GF-D8 (cell line): ENCODE measurements at places on chromosomes 16 and 17.

GRCh38 chr17:80091376-80091775 is 10.0 kb upstream of the GAA start:
- no peak for DNase-seq

- DNase-seq = no peak
Observed at GRCh38 chr16:12815361-12815760, 11.7 kb upstream of the CPPED1 start.

- DNase-seq = no peak
Observed at GRCh38 chr16:30065943-30066760, 592 bp downstream of the ALDOA start.

- DNase-seq = no peak
Observed at GRCh38 chr16:53991754-53992378, 287.9 kb downstream of the FTO start.

DNA sequence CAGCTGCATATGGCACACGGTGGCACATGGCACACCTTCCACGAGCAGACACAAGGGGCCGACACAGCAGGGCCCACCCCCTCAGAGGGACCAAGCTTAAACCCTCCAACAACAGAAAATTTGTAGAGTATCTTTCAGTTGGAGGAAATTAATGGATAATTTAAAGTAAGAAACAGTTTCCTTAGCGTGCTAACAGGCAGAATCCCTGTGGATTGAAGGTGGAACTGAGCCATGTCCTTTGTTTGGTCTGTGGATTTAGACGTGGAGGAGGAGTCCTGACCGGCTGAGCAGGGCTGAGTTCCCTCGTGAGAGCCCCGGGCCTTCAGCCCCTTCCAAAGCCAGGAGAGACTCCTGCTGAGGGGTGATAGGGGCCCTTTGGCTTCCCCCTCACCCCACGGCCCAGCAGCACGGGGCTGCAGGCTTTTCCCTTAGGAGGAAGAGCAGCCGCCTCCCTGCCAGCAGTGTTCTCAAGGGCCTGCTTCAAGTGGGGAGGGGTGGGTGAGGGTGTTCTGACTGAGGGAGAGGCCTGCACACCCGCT is 1.4 kb upstream of the CYB561 start:
- no peak for DNase-seq

DNA sequence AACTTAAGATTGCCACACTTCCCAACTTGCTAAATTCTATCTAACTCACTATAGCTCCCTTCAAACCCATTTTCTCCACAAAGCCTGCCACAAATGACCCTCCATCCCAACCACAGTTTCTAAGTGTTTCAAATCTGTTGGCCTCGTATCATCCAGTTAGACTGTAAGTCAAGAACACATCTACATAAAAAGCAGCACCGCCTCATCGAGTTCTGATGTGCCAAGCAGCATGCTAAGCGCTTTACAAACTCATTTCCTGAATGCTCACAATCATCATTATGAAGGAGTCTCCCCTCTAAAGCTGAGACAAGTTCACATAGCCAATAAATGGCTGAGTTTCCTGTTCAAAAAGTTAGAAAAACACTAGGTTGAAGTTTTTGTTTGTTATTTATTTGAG is 9.2 kb upstream of the ANKFY1 start:
- no peak for DNase-seq

- DNase-seq = no peak
Observed at GRCh38 chr16:17683281-17683680, 212.5 kb upstream of the XYLT1 start.

GRCh38 chr16:117379-118365 is 20.8 kb downstream of the NPRL3 start:
- peak; percentile 19 for DNase-seq

- DNase-seq = no peak
Observed at GRCh38 chr16:79041206-79041605, 559.3 kb downstream of the MAF start.

- DNase-seq = no peak
Observed at GRCh38 chr17:51346218-51346982, 86.1 kb downstream of the UTP18 start.

DNA sequence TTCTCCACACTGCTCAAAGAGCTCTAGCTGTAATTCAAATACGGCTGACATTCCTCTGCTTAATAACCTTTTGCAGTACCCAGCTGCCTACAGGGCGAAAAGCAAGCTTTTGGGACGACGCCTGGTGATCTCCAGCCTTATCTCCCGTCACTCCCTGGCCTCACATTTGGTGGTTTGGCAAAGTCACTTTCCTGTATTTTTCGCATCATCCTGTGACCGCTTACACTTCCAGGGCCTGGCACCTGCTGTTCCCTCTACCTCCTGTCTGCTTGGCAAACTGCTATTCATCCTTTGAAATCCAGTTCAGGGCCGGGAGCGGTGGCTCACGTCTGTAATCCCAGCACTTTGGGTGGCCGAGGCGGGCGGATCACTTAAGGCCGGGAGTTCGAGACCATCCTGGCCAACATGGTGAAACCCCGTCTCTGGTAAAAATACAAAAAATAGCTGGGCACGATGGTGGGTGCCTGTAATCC is 2.7 kb upstream of the BHLHA9 start:
- no peak for DNase-seq

DNA sequence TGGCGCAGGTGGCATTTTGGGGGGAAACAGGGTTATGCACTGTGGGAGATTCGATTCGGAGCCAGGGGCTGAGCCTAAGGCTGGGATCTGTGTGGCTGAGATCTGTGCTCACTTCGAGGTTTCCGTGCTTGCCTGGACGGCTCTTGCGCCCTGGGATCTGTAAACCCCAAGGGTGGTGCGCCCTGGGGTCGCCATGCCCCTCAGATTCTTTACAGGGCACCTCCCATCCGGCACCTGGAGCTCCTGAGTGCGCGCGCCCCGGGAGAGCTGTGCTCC is 377 bp downstream of the SLC13A5 start:
- DNase-seq = no peak

DNA sequence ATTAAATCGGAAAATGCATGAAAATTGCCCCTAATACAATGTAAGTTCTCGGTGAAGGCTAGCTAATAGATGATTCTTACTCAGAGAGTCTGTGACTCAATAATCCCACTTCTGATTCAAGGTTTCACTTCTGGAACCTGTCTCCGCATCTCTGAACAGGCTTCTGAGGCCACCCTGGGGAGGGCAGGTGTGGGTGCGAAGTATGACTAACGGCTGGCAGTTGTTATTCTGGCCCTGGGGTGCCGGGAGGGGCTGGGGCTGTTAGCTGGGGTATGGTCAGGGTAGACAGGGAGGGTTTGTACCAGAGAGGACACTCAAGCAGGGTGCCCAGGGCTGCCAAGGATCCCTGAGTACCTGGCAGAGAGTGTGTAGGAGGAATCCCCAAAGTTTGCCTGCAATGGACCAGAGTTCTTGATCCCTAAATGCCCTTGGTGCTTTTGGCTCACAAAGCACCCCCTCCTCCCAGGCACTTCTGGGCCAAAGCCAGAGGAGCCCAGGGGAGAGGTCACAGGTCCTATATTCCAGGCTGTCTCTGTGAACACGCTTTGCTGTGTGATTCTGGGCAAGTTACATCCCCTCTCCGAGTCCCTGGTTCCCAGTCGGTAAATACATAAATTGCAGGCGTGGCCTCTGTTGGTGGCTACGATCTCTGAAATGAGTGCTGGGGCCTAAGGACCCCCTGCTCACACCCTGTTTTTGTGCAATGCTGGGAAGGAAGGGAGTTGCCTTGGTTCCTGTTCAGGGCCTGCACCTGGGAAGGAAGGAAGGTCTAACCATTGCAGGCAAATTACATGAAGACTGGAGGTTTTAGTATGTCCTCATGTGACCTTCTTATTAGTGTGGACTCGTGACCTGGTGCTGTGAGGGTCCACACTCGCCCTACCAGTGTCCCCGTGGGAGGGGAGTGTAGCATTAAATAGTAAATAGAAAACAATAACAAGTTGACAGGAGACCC is 49.9 kb upstream of the CPNE2 start:
- DNase-seq = peak; percentile 93

GRCh38 chr16:9706217-9706836 is 475.9 kb downstream of the GRIN2A start:
- DNase-seq = peak; percentile 6

DNA sequence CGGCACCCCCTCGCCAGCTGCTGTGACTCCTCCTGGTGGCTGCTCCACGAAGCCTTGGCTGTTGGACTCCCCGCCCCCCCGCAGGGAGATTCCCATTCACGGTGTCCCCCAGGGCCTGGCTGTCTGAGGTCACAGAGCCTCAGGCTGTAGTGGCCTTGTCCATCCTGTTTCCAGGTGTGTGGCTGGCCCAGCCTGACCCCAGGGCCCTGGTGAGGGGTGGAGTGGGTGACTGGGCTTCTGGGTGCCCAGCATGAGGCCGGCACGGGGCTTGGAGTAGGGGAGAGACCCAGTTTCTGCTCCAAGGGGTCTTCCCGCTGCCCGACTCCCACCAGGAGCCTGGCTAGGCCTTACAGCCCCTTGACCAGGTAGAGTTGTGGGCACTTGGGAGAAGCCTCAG is 10.4 kb downstream of the PRSS27 start:
- DNase-seq = no peak

GRCh38 chr17:2250140-2251095 is 53.2 kb downstream of the SMG6 start:
- DNase-seq = no peak

DNA sequence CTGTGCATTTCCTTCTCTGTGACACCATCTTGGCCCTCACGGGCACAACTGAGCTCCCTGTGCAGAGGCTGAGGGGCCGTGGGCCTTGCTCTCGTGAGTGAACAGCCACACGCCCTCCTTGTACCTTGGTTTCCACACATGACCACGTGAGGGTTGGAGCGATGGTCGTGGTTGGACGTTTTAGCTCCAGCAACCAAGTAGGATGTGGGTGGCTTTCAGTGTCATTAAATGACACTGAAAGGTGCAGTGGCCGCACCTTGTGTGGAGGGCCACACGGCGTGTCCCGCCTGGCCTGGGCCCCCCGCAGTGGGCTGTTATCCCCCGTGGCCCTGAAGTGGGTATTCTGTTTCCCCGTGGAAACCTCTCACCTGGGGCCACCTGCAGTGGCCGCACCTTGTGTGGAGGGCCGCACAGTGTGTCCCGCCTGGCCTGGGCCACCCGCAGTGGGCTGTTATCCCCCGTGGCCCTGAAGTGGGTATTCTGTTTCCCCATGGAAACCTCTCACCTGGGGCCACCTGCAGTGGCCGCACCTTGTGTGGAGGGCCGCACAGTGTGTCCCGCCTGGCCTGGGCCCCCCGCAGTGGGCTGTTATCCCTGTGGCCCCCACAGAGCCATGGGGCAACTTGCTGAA is 28.2 kb downstream of the ACSF3 start:
- DNase-seq = no peak

DNA sequence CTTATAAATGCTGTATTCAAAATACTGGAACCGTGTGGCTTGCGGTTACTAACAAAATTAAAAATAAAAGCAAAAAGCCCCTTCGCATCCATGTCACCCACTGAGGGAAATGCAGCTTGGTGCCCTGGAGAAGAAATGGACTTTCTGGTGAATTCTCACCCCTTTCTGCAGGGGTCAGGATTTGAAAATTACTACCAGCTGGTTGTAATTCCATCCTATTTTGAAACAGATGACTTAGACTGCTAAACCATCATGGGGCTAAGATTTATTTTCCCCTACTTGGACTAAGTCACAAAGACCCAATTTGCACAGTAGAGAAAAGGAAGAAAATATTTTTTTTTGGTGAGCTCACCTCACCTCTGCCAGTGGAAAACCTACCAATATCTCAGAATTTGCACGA is 111.4 kb upstream of the MYOCD start:
- DNase-seq = no peak

DNA sequence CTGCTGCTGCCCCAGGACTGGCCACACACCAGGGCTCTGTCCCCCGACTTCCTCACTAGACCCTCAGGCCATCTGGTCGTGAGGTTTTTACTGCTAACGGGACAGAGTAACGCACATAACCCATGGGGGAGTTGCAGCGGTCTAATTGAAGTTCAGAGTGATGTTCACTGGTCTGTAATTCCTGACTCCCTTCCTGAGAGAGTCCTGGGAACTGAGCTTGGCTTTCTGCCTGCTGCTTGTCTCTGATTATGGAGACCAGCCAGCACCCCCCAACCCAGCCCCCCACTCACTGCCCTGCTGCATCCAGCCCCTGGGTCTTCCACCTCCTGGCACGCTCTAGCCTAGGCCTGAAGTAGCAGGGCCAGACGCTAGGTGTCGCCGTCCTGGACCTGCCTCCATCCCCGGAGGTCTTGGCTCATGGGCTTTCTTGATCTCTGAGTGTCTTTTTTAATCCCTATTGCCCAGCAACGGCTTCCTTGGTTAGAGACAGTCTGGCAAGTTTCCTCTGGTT is 192.9 kb downstream of the CCDC182 start:
- no peak for DNase-seq

DNA sequence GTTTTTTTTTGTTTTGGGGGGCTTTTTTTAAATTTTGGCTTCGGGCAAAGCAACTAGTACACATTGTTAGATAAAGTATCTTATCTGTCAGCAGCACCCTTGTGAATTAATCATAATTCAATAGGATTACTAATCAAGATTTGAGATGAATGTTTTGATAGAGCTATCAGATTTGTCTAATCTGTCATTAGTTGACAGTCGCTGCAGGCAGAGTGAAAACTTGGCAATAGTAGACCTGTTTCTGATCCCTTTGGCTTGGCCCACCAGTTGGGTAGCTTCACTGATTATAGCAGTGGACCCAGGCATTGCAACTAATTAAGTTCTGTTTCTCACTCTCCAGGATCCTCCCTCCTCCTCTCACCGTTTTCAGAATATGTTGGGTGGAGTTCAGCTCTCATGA is 258.6 kb downstream of the IRX3 start:
- no peak for DNase-seq

GRCh38 chr17:75036643-75037268 is 10.0 kb downstream of the ATP5PD start:
- no peak for DNase-seq

DNA sequence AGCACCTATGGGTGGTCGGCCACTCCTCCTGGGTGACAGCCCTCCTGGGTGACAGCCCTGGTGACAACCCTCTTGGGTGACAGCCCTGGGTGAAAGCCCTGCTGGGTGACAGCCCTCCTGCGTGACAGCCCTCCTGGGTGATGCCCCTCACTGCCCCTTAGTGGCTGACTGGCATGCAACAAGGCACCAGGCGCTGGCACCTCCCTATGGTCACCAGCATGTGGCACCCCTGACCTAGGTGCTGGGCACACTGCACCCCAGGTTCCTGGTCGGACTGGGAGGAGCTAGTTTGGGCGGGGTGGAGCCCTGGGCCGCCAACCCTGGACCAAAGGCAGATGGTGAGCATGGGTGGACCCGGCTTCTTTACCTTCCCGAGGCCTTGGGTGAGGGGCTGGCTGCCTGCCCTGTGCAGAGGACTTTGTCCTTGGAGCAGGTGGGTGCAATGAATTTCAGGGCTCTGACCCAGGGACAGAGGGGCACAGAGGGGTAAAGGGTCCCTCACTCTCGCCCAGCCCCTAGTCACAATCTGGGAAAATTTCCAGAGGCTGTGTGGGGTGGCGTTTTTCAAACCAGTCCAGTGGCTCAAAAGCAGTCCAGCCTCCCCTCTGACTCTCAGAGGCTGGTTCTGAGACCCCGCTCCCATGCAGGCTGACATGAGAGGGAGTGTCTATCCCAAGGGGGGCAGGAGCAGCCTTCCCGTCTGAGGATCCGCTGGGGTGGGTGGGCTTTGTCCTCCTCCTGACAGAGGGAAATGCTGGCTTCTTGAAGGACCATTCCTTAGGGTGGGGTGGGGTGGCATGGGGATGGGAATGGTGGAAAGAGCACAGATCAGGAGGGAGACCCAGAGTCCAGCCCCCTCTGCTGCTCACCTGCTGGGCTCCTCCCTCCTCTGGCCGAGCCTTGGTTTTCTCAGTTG is 25.9 kb upstream of the TNFRSF13B start:
- no peak for DNase-seq

GRCh38 chr16:67951485-67951884 is 7.6 kb upstream of the LCAT start:
- no peak for DNase-seq

- no peak for DNase-seq
Observed at GRCh38 chr16:85683363-85683762, 5.4 kb downstream of the GINS2 start.

- no peak for DNase-seq
Observed at GRCh38 chr16:56428091-56428490, 2.7 kb upstream of the AMFR start.
